NCI-H1105 (cell line): ENCODE measurements at places on chromosomes 5 and 9.
A peak's percentile ranks its signal among the peaks of the same experiment; 100 is the strongest.

- DNase-seq: no peak
These were observed 62.6 kb upstream of the DMAC1 start for GRCh38 chr9:7862170-7862569.

- DNase-seq: no peak
These were observed 42.0 kb downstream of the ITK start for GRCh38 chr5:157222506-157223230.

DNA sequence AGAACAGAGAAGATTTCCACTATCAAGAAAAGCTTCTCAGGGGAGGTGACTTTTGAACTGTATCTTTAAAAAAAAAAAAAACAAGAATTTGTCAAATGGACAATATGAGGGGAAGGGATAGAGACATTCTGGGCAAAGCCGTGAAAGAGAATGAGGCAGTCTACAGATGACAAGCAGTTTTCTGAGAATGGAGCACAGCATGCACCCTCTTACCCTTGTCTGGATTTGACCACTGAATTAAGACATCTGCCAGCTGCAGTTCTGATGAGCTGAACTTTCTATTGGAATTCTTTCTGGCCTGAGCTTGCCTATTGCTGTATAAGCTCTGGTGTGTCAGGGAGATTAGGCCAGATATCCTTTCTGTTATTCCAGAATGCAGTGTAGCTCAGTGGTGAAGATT lies 10.3 kb upstream of the RANBP3L start:
- no peak for DNase-seq

DNA sequence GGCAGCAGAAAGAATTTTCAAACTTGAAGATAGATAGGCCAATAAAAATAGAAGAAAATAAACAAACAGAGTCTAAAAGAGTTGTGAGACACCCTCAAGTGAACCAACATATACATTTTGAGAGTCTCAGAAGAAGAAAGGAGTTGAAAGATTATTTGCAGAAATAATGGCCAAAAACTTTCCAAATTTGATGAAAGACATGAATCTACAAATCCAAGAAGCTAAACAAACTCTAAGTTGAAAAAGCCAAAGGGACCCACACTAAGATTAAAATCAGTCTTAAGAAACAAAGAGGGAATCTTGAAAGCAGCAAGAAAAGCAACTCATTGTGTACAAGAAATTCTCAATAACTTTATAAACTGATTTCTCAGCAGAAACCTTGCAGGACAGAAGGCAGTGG lies 137.0 kb downstream of the SAXO1 start:
- DNase-seq: no peak

DNA sequence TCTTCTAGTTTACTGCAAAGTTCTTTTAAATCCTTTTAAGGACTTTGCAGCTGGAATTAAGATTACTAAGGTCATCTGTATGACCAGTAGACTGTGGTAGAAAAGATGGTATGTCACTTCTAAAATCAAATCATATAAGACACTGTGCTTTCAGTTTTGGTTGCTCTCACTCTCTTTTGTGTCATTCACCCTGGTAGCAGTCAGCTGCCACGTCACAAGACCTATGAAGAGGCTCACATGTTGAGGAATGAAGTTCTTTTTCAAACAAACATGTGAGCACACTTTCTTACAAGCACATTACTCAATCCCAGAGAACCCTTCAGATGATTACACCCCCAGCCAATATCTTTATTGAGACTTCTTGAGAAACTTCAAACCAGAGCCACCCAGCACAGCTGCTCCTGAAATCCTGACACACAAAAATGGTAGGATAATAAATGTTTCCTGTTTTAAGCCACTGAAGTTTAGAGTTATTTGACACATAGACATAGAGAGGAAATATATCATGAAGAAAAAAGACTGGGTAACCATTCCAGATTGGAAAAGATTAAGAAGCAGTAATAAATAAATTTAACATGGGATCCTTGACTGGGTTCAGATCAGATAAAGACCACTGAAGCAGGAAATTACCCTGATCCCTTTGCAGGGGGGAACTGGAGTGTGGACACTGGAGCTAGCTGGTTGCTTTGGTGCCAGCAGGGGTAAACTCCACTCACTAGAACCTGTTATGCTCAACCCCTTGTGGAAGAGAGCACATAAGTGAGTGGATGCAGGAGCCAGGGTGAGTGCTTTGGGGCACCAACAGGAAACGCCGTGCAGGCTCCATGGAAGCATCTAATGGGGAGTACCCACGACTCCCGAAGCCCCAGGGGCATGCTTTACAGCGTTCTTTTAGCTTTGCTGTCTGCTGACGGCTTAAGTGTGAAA lies 64.1 kb downstream of the SLCO4C1 start:
- no peak for DNase-seq

- no peak for DNase-seq
These were observed 113.9 kb upstream of the ADAMTSL1 start for GRCh38 chr9:18360005-18360404.

DNA sequence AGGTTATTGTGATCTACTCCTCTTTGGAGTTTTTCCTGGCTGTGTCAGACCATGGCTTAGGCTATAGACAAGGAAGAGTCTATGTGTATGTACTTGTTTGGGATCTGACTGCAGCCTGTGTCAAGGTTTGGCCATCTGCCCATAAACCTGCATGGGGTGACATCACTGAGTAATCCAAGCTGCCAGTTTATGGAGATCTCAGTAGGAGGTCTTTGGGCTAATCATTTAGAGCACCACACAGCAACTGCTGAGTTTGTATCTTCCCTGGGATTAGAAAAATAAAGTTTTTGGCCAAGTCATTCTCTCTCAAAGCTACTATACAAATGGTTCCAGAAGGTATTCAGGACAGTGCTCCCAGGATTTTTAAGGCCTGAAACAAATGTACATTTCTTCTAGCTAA lies 65.5 kb upstream of the HSPB3 start:
- DNase-seq: peak; percentile 57

GRCh38 chr5:100731768-100732167 lies 171.3 kb downstream of the ST8SIA4 start:
- no peak for DNase-seq
